ENCODE measurements at places on chromosomes 5 and 9. TPM values are rescaled to one million over a fixed set of nuclear protein-coding genes. Genes with fewer than 3 reads are reported as not detected.

DNA sequence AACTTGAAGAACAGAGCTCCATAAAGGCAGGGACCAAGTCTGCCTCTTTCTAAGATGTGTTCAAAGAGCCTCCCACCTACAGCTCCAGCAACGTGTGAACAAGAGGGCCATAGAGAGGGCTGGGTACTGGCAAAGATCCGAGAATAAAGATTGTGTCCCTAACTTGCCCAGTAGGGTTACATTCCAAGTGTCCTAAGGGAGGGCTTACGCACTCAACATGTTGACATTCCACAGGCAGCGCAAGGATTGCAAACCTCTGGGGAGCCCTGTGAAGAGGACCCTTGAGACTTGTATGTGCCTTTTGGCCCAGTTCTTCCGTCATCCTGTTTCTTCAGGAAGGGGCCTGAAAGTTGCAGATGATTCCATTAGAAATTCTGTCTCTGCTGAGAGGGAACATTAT lies 48.2 kb upstream of the ENTREP1 start:
- ATAC-seq = no peak

- peak; percentile 75 for ATAC-seq
Measured at GRCh38 chr5:15992918-15993317, 186.7 kb downstream of the MARCHF11 start.

DNA sequence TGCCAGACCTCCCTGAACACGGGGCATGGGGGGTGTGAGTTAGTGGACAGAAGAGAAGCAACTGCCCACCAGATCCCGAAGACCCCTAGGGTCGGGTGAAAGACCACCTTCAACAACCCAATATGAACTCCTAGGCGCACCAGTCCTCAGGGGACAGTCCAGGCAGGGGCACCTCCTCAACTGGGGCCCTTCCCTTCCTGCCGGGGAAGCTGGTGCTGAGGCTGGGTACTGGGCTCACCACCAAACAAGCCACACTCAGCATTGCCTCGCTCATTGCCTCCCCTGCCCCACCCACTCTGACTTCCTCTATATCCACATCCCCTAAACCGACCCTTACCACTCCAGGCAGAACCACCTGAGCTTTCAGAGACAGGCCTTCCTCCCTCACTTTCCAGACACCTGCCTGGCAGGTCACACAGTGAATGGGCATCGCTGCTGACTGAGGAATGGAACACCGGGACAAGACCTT lies 42.5 kb downstream of the SEMA4D start:
- ATAC-seq = peak; percentile 24

The UBAC1 gene
- total RNA-seq = 42.6 TPM

The SV2C gene
- total RNA-seq = 0.12 TPM

Measured in esophagus mucosa (tissue), 1 donor.